ENCODE measurements at places on chromosomes 16 and 17.

DNA sequence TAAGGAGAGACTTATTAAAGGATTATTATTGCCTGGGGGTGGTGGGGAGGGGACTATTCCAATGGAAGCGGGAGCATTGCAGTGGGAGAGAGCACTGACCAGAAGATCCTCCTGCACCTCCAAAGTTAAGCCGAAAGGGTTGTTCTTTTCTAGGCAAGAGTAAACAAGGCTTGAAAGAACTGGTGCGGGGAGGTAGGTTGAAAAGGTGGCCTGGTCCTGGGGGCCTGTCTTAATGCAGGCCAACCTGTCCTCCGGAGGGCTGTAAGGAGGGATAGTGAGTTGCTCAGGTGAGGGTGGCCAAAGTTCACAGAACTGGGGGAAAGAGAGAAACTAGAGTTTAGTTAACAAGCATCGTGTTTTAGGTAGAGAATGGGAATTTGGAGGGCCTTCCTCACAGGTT is 65.3 kb downstream of the RAB11FIP4 start:
- no peak for DNase-seq

- DNase-seq = no peak
These were observed 57.3 kb upstream of the BCO1 start for GRCh38 chr16:81181013-81181720.

DNA sequence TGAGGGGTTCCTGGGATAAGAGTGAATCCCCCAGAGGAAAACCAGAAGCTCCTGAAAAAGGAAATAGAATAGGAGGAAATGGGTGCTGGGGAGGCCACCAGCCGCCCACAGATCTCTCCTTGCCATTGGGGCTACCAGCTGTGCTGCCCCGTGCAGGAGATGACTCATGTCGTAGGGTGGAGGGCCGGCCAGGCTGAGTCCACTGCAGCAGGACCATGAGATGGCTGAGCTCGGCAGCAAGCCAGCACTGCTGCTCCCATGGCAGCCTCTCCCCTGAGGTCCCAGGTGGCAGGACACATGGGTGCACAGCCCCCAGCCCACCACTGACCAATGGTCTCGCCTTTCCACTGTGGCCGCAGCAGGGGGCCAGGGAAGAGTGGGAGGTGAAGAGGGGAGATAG is 95.5 kb downstream of the GNAO1 start:
- DNase-seq = no peak

GRCh38 chr16:19804538-19805323 is 79.9 kb downstream of the GPRC5B start:
- peak; percentile 30 for DNase-seq

GRCh38 chr17:28725660-28726225 is 290 bp downstream of the TLCD1 start:
- DNase-seq = peak; percentile 83
